ENCODE measurements at places on chromosomes 12 and 14.

- DNase-seq: no peak
Measured at GRCh38 chr12:52618866-52619265, 507 bp upstream of the KRT73 start.

GRCh38 chr12:118013283-118013682 lies 3.2 kb upstream of the RFC5 start:
- no peak for DNase-seq

GRCh38 chr12:123005081-123005626 lies 24.7 kb downstream of the ARL6IP4 start:
- DNase-seq: no peak

DNA sequence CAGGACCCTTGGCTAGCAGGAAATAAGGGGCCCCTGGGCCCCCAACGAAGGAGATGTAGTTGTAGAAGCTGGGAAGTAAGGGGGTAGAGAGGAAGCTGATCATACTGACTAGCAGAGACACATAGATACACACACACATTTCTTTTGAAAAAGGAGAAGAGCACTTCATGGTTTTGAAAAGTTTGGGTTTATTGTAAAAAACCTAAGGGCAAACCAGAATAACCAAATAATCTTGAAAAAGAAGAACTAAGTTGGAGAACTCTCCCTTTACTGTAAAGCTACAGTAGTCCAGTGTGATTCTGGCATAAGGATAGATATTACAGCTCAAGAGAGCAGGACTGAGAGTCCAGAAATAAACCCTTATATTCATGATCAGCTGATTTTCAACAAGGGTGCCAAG lies 5.8 kb upstream of the HCAR3 start:
- no peak for DNase-seq

DNA sequence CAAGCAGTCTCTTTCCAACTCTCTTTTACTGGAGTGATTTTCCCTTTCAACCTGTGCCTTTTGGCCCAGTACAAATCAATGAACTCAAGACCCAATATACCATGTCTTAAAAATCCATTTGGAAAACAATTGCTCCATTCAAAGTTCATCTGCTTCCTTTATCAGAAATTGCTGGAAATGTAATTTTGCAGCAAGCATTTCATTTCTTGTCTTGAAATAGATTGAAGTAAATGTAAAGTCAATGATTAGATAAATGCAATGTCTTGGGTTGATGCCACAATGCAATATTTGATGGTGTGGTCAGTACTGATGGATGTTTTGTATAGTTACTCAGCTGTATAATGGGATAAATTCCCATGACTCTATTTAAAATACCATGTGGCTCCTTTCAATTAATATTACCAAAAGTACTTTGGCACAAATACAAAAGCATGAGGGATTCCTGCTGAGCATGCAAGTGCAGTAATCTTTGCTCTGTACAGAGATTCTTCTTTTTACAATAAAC lies 707.7 kb upstream of the NOVA1 start:
- no peak for DNase-seq

GRCh38 chr12:105409801-105410471 lies 79.4 kb downstream of the C12orf75 start:
- no peak for DNase-seq

GRCh38 chr14:64891173-64891838 lies 11.6 kb upstream of the SPTB start:
- DNase-seq: no peak

DNA sequence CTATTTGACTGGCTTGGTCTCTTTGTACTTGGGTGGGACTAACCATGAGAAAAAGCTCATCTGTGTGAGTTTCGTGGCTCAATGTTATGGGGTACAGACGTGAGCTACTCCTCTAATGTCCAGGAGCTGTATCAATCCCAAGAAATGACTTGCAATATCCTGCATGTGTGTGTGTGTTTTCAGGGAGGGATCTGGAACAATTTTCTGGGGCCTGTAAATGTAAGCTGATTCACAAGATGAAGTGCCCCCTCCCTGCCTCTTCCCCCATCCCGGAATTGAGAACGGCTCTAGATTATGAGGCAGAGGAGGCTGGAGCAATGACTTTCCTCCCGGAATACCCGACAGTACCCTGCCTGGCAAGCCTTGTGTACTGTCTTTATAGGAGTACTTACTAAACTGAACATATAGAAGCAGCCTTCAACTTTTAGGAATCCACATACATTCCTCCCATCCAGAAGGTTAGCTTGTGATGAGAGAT lies 53.9 kb downstream of the TMX1 start:
- DNase-seq: no peak

GRCh38 chr12:45726603-45727300 lies 2.8 kb upstream of the ARID2 start:
- DNase-seq: no peak

GRCh38 chr12:67747869-67748742 lies 99.6 kb downstream of the DYRK2 start:
- peak; percentile 58 for DNase-seq

DNA sequence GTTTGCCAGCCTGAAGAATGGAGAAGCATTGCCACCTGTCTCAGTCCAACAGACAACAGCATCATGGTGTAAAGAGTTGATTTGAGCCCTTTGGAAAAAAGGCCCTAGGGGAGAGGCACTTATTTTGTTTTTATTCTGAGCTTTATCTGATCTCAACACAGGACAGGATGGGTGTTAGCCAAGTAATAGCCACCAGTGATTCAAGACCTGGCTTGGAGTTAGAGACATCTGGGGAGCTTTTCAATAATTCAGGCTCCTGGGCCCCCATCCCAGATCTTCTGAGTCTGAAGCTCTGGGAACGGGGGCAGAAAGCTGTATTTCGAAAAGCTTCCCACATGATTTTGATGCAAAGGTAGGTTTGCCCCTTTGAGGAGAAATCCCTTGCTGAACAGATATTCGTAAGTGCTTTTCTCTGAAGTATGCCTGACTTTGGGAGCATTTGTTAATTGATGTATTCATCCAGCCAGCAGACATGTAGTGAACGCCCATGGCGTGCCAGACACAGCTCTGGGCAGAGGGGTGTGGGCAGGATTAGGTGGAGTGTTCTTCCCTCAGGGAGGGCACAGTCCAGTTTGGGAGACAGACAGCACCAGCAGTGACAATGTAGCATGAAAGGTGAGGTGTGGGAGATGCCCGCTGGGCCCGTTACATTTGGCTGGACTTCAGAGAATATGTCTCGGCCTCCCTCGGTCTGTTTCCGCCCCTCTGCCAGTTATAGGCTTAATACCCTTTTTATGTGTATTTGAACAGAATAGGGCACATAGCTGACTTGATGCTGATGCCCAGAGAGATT lies 72.5 kb downstream of the TSPAN9 start:
- no peak for DNase-seq

- no peak for DNase-seq
Measured at GRCh38 chr12:10285919-10286318, 21.8 kb upstream of the KLRD1 start.

DNA sequence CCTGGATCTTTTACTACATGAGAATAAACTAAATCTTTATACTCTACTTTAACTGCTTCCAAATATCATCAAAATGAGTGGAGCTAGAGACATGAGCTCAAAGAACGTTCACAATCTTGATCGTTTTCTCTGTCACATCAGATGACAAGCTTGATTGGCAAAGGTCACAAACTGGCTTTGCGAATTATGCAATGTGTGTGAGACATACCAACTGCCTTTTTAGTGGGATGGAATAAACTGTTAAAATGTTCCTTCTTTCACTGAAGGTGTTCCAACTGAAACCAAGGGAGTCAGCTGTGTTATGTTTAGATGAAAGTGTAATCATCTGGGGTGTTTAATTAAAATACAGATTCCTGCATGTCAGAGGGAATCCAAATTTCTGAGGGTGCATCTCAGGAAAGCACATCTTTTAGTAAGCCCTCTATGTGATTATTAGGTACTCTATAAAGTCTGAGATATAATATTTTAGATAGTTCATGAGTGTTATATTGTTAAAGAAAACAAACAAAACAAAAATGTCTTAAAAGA lies 21.9 kb downstream of the KITLG start:
- no peak for DNase-seq

DNA sequence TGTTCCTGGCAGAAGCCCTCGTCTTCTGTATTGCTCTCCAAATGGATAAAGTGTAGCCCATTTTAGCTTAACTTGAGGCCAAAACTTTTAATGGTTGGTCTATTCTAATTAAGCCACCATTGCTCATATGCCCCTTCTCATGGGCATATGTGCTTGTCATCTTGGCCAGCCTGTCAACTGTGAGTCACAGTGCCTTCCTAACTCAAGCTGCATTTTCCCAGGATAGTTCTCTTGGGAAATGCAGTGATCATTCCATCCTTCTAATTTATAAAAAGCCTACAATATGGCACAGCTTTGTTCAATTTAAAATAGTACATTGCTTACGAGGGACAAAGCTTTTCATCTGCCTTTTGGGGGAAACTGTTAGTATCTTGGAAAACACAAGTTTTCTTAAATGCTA lies 6.6 kb downstream of the PTHLH start:
- DNase-seq: no peak

- DNase-seq: peak; percentile 84
Measured at GRCh38 chr12:94761559-94761958, 111.2 kb upstream of the TMCC3 start.

DNA sequence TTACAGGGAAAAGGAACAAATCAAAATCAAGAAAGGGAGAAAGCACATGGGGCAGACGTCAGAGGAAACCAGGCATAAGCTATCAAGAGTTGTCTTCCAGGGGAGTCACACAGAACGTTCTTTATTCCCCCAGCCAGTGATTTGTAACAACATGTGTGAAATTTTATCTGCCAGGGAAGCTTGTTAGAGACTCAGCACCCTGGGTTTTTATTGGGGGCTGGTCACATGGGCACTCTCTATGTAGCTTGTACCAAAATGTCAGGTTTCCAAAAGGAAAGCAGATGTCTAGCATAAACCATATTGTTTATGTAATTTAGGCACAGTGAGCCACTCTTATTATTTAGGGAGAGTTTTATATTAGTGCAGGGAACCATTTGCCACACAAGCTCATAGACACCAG lies 440.4 kb upstream of the DCN start:
- no peak for DNase-seq

DNA sequence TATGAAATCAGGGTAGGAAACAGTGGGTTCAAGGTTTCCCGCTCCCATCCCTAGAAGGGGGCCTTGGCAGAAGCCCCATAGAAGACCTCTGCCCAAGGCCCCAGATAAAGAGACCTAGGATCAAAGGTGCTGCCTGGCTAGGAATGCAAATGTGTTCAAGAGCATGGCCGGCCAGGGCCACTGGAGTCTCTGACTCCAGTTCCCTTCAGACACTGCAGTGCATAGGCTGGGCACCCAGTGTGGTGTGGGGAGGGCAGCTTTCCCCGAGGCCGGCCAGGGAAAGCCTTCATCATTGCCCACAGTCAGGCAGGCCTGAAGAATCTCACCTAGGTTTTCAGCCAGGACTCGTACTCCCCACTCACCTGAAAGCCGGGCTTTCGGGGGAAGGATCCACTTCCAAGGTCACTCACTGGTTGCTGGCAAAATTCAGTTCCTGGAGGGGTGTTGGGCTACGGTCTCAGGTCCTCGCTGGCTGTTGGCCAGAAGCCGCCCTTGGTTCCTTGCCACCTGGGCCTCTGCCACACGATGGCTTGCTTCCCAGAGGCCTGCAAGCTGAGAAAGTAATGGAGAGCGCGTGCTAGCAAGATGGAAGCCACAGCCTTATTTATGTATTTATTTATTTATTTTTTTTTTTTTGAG lies 9.7 kb upstream of the PEBP1 start:
- DNase-seq: no peak

DNA sequence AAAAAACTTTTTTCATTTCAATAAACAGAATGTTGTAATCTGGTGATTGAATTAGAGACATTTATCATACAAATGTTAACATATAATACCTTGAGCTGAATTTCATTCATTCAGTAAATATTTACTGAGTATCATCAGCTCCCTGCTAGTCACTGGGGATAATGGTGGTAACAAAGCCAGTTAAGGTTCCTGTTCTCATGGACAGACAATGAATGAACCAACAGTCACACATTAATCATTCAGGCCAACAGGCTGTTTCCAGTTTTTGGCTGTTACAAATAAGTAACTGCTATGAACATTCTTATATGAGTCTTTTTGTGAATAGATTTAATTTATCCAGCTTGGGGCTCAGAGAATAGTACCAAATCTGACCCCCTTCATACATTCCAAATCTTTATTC lies 13.5 kb downstream of the EXD2 start:
- no peak for DNase-seq

- no peak for DNase-seq
Measured at GRCh38 chr12:25004447-25004846, 55.5 kb upstream of the BCAT1 start.
